ENCODE measurements at places on chromosomes 2 and 18. TPM values are rescaled to one million over a fixed set of nuclear protein-coding genes. Genes with fewer than 3 reads are reported as not detected.

CBLN2 gene
- not detected for total RNA-seq

ANKRD23 gene
- total RNA-seq = 27.2 TPM

ERLEC1 gene
- 151 TPM for total RNA-seq

HOXD3 gene
- not detected for total RNA-seq

SMCHD1 gene
- total RNA-seq = 157 TPM

L3MBTL4 gene
- total RNA-seq = 23.0 TPM

NEU2 gene
- total RNA-seq = not detected

RGPD4 gene
- not detected for total RNA-seq

PLEKHA3 gene
- total RNA-seq = 28.2 TPM

ACADL gene
- total RNA-seq = 68.6 TPM

PPP1R1C gene
- total RNA-seq = not detected

RBM44 gene
- 1.4 TPM for total RNA-seq

GDF7 gene
- total RNA-seq = 0.30 TPM

HOXD8 gene
- total RNA-seq = 0.74 TPM

NCKAP5 gene
- total RNA-seq = 40.4 TPM

DTNA gene
- total RNA-seq = 25.1 TPM

TSPYL6 gene
- total RNA-seq = 1.0 TPM

CENPA gene
- total RNA-seq = 0.76 TPM

OTX1 gene
- total RNA-seq = not detected

RAB6C gene
- total RNA-seq = not detected

DES gene
- total RNA-seq = 54.5 TPM

PFN4 gene
- total RNA-seq = not detected

PRKAG3 gene
- total RNA-seq = not detected

EFHD1 gene
- total RNA-seq = 11.1 TPM

CD28 gene
- under 0.01 TPM for total RNA-seq

DPYSL5 gene
- not detected for total RNA-seq

CYP27A1 gene
- 174 TPM for total RNA-seq

OSBPL6 gene
- 5.2 TPM for total RNA-seq

ITGB6 gene
- 54.5 TPM for total RNA-seq

SLC5A7 gene
- total RNA-seq = 0.33 TPM

DLGAP1 gene
- 3.0 TPM for total RNA-seq

IL36A gene
- total RNA-seq = not detected

VWC2L gene
- not detected for total RNA-seq

COL4A3 gene
- total RNA-seq = 55.9 TPM

C1QL2 gene
- not detected for total RNA-seq

Data from upper lobe of left lung (tissue), 6 donors.